ENCODE measurements at places on chromosomes 16 and 17. TPM values are rescaled to one million over a fixed set of nuclear protein-coding genes. Genes with fewer than 3 reads are reported as not detected.

MEIOC gene
- 0.11 TPM for total RNA-seq

ELMO3 gene
- 0.89 TPM for total RNA-seq

ZSCAN32 gene
- total RNA-seq: 6.9 TPM

MLST8 gene
- total RNA-seq: 25.3 TPM

VTN gene
- 36.9 TPM for total RNA-seq

ADCY7 gene
- total RNA-seq: 11.7 TPM

SPATA32 gene
- not detected for total RNA-seq
